ENCODE measurements at places on chromosomes 3 and 15.

- no peak for DNase-seq
These were observed 48.7 kb upstream of the OCA2 start for GRCh38 chr15:28147801-28148200.

- no peak for DNase-seq
These were observed 47.6 kb downstream of the SHOX2 start for GRCh38 chr3:158058495-158059130.

DNA sequence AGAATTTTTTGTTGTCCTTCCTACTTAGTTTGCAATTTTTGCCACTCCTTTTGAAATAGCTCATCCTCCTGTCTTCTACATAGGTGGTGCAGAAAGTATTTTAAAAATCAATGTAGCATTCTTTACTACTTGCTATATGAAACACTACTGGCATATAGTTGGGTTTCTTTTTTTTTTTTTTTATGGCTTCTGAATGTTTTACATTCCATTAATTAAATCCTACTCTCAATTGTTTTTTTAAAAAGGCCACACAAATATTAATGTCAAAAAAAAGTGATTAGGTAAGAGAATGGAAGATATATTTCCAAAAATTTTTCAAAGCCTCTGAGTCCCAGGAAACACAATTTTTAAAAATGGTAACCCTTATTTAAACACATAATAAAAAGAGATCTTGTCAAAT lies 262.6 kb downstream of the MAGI1 start:
- DNase-seq: no peak

- DNase-seq: no peak
These were observed 233.9 kb upstream of the UBE2E2 start for GRCh38 chr3:22969276-22969675.

DNA sequence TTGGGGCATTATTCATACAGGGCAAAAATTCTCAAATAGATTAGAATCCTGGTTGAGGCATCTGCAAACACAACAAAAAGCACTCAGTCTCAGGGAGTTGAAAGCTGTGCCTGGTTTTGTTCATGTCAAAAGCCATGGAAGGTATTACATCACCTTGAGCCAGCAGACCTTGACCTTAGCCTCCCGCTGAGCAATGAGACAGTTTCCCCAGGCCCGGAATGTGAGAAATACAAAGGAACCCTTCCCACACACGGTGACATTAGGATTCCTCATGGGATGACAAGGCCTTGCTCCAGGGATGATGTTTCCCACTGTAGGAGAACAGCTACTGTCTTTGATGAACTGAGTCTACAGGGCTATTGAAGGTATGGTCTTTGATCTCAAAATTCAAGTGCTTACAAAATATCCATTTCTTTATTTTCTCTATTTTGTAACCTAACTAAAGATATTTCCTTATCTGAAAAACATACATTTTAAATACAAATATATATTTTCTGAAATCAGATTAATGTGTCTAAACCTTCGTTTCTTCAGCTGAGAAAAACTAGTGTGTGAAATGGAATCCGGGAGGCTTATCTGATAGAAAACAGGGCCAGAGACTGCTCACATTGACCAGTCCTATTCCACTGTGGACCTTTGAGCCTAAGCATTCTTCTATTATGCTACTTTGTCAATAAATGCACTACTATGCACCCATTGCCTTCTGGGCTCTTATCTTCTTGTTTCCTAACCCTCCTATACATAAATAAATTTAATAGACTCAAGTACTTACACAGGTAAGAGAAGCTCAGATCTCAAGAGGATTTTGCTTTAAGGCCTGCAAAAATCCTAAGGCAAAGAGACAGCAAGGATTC lies 298.2 kb downstream of the KBTBD8 start:
- no peak for DNase-seq

DNA sequence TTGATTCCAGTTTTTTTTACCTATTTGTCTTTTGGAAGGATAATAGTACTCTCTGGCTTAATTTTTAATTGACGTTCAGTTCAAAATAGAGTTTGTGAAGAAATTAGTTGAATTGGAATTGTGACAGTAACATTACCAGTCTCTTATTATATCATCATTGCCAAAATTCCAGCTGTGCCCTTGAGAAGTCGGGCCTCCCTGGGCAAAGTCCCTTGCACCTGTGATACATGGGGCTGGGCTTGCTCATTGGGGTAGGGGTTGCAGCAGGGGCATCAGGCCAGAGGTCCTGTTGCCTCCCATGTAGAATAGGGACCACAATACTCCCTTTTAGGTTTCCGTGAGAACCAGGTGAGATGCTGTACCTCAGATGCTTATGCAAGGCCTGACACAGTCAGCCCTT lies 27.9 kb upstream of the APEH start:
- no peak for DNase-seq

DNA sequence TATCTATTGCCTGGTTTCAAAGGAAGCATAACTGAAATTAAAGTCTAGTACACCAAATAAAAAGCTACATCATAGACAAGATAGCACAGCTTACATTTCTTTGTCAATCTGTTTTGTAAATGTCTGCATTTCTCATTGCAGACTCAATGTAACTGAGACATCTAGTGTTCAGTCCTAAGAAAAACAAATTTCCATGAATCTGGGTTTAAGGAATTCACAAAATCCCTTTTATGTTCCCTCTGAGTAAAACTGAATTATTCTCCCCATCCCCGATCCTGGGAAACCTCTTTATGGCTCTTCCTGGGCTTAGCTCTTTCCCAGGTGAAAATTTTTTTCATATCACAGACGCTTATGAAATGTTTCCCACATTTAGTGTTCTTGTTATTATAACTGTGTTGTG lies 21.6 kb upstream of the RASA2 start:
- DNase-seq: no peak

- DNase-seq: no peak
These were observed 347.4 kb upstream of the DCBLD2 start for GRCh38 chr3:99248913-99249312.

- DNase-seq: no peak
These were observed 63.9 kb downstream of the FBLN2 start for GRCh38 chr3:13612829-13613228.

DNA sequence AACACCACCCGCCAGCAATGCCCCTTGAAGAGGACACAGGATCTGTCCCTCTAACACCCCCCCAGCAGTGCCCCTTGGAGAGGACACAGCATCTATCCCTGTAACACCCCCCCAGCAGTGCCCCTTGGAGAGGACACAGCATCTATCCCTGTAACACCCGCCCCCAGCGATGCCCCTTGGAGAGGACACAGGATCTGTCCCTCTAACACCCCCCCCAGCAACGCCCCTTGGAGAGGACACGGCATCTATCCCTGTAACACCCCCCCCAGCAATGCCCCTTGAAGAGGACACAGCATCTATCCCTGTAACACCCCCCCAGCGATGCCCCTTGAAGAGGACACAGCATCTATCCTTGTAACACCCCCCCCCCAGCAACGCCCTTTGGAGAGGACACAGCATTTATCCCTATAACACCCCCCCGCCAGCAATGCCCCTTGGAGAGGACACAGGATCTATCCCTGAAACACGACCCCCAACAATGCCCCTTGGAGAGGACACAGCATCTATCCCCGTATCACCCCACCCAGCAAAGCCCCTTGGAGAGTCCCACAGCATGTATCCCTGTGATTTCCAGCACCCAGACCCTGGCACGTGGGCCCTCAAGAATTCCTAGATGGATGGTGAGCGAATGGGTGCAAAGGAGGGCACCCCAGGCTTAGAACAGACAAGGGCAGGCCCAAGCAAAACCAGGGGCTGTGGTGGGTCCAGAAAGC lies 26.9 kb downstream of the TNK2 start:
- DNase-seq: no peak

GRCh38 chr3:73046195-73046594 lies 15.3 kb upstream of the EBLN2 start:
- DNase-seq: no peak

- DNase-seq: no peak
These were observed 92.4 kb upstream of the WNT5A start for GRCh38 chr3:55579496-55579895.

DNA sequence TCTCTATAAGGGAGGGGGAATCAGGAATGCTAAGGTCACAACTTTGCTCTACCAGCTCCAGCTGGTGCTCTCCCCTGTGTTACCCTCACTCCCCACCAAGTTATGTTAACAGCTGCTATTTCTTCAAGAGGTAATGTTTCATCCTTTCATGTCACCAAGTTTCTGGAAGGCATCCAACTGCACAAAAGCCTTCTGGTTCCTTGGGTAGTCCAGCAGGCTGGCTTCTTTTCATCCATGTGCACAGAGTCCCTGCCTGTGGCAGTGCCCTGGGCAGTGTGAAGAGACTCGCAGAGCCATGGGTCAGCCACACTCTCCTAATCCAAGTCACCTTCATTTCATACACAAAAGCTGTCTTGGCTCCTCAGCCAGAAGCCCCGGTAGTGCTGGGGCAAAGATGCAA lies 737.5 kb upstream of the LMCD1 start:
- no peak for DNase-seq

- no peak for DNase-seq
These were observed 126.6 kb upstream of the NEO1 start for GRCh38 chr15:72925661-72926060.

GRCh38 chr3:4207672-4208071 lies 95.5 kb upstream of the SETMAR start:
- no peak for DNase-seq

- DNase-seq: no peak
These were observed 578.6 kb downstream of the PYDC2 start for GRCh38 chr3:192039593-192039992.

DNA sequence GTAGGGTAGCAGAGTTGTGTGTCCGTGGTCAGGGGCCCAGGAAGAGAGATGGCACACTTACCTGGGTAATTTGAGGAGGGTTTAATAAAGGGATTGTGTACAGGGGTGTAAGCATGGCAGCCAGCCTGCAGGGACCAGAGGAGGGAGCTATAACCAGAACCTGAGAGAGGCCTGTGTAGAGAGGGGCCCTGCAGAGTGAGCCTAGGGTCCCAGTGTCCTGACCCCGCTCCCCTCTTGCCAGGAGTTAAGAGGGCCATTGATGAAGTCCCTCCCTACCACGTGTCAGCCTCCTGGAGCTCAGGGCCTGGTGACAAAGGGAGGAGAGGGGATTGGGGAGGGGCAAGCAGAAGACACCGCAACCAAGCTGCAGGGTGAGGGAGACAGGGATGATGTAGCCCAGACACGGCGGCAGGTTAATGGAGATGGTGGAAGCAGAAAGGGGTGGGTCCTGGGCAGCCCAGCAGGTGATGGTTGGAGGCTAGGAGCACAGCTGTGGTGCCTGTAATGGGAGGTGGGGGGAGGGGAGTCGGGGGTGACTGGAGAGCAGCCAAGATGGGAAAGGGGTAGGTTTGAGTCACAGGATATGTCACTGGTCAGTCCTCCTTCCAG lies 165.4 kb upstream of the TOPAZ1 start:
- DNase-seq: no peak

DNA sequence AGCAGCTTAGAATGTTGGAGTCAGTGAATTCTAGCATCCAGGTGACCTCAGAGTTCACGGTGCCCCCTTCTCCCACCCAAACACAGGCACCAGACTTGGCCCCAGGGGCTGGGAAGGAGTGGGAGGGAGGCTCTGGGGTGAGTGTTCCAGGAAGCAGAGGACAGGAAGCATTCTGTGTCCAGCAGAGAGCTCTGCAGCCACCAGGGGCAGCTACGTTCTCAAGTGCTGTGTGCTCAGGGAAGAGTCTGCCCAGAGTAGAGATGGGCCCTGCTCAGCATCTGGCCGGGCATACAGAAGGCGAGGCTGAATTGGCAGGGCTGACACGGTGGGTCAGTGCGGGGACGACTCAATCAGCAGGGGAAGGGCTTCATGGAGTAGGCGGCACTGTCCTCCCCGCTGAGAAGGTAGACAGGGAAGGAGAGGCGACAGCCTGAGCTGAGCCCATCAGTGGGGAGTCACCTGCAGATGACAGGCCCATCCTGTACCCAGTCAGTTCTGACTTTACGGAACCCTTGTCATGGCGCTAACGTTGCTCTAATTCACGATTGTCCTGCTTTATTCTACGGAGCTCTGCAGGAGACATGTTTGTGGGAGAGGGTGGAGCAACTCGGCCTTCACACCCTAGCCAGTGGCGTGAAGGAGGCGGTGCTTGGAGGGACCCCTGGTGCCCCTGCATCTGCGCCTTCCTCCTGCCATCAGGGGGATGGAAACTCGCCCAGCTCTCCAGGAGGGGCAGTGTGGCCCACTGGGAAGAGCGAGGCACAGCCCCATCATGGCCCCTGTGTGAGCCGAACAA lies 82.2 kb downstream of the C3orf70 start:
- no peak for DNase-seq

- DNase-seq: no peak
These were observed 27.6 kb upstream of the UBE2E2 start for GRCh38 chr3:23175341-23176083.

GRCh38 chr15:32718227-32718820 lies 520 bp downstream of the GREM1 start:
- DNase-seq: no peak

DNA sequence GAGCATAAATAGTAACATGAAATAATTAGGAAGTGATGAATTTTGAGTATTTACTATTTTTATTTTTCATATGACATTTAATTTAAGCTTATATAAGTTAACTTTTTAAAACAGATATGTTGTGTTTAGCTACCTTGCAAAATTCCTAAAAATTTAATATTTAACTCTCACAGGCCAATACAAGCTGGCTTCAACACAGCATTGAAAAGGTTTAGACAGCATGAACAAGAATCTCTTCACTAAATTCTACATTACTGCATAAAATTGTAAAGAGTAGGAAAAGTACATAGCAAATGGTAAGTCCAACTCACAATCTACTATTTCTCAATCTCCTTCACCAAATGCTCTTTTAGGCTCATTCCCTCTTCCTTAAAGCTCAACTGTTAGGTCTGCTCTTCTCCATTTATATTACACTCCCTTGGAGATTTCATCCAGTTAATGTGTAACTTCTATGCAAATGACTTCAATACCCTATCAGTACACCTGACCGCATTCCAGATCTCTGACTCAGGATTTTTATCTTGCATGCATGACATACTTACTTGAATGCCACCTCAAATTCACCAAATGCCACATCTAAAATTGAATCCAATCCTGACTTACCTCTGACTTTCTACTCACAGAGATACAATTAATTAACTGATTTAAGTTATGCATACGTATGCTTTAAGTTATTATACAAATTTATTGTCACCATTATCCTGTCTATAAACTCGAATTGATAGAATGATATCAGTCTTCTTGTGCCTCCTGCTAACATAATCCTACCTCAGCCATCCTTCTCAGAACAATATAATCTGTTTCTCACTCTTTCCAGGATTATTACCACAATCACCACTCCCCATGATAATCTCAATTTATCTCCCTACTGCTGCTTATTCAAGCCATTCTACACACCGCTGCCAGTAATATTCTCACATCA lies 127.0 kb downstream of the STAG1 start:
- DNase-seq: no peak

- DNase-seq: no peak
These were observed 5.4 kb downstream of the TYRO3 start for GRCh38 chr15:41564286-41564959.

DNA sequence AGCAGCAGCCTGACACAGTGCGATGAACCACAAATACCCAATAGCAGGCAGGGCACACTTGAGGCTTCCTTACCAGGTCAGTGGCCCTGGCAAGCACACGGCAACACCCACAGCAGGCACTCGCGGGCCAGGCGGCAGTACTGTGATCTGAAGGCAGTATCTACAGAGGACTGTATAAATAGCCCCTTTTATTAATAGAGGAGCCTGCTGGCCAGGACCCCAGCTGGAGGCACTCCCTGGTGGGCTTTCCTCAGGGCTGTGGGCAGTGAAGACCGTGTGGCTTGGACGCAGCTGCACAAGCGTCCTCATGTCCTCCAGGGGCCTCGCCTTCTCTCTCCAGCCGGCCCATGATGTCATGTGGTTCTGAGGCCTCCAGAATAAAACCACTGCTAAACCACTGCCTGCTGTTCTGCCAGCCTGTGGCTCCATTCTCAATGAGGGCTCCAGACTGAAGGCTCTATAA lies 44.1 kb downstream of the LRIG1 start:
- no peak for DNase-seq
